NCI-H2081 (cell line): ENCODE measurements at places on chromosomes 1 and 21.

DNA sequence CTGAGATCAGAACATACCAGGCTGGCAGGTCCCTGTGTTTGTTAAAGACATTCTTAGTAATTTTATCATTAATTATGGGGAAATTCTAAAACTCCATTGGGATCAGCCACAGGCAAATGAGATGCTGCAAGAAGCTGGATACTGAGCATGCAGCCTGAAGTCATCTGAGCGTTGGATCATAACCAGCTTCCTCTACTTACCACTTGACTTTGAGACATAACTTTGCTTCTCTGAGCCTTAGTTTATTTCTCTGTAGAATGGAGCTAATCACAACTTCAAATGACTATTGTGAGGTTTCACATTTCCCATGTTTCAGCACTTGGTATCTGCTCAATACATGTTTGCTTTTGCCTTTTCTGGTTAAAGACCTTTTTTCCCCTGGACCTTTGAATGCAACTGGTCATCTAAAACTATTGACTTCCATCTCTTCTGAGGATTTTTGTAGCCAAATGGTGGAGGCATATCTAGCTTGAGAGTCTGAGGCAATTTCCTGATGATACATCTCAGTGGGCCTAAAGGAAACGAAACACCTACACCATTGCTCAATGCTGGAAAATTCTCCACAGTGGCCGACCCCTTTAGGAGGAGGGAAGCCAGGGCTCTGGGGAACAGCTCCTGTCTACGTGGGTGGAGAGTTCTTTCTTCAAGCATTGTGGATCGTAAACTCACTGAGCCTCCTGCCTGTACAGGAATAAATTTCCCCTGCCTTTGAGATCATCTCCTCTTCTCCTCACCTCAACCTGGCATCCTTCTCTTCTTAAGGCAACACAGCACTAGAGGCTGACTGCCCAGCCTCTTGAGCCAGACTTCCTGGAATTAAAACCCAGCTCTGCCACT lies 109.1 kb upstream of the HOOK1 start:
- no peak for DNase-seq

- DNase-seq, result no peak
Observed at GRCh38 chr1:67590329-67590728, 94.7 kb upstream of the GADD45A start.

DNA sequence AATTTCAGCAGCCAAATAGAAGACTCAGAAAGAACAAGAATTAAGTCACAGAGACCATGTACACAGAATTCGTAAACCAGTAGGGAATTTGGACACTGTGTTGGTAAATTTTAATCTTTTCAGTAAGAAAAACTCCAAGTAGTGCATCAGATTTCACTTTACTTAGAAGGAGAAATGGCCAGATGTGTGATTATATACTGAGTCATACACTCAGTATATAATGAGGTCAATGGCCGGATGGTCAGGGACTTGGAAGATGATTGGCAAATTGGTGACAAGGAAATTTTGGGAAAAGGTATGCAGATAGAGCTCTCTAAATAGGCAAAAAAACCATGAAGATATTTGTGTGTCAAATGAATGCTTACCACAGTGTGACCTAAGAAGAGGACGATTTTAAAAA lies 399.8 kb upstream of the LRRC7 start:
- DNase-seq, result no peak

DNA sequence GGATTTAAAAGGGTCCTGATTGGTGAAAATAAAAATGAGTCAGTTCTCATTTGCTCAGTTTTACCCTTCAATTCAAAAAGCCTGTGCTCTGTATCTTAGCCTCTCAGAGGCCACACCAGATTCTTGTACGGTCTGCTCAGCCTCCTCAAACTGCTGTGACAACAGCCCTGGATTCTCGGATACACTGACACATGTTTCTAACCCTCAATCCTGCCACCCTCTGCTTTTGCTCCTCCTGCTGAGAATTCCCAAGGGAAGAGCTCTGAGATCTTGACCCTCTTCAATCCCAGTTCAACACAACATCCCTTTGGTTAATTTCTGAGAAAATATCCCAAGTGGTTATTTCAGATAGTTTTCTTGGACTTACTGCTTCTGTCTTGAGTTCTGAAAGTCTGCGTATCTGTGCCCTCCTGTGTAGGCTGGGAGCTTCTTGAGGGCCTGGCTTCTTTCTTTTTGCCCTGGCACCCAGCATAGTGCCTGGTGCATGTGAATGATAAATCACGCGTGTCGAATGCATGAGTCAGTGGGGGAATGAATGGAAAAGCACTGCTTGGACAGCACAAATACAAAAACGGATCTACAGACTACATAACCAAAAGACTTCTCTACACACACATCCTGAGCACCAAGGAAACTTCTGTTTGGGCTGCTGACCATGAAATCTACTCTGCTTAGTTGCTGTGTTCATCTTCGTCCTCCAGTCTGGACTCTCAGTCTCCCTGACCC lies 24.5 kb downstream of the IRF2BP2 start:
- DNase-seq, result no peak

DNA sequence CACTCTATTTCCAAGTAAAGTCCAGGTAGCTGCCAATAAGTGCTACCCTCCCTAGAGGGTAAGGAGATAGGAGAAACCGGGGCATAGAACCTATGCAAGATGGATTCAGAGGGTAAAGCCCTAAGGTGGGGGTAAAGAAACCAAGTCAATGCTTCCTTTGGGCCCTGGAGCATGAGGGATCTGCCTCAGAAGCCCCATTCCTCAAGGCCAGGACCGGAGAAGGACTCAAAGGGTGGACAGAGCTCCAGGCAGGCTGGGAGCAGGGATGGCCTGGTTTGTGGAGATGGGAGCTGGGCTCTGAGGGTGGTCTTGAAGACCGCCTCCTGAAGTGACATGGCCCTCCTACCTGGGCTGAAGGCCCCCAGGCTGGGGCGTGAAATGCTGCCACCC lies 3.9 kb downstream of the EPHA2 start:
- DNase-seq, result no peak

DNA sequence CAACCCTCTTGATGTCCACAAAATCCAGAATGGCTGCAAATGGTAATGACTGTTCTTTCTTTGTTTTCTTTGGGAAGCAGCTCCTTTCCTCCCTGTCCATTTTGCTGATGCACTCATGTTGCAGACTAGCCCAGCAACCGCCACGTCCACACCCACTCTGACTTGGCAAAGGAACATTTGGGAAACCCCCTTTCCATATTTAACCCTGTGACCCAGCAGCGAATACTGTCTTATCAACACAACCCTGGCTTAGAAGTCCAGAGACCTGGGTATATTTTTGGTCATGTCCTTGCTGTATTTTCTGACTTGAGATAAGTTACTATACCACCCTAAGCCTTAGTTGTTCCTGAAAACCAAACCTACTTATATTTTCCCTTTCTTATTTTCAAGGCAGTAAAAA lies 18.1 kb upstream of the SHE start:
- DNase-seq, result no peak

DNA sequence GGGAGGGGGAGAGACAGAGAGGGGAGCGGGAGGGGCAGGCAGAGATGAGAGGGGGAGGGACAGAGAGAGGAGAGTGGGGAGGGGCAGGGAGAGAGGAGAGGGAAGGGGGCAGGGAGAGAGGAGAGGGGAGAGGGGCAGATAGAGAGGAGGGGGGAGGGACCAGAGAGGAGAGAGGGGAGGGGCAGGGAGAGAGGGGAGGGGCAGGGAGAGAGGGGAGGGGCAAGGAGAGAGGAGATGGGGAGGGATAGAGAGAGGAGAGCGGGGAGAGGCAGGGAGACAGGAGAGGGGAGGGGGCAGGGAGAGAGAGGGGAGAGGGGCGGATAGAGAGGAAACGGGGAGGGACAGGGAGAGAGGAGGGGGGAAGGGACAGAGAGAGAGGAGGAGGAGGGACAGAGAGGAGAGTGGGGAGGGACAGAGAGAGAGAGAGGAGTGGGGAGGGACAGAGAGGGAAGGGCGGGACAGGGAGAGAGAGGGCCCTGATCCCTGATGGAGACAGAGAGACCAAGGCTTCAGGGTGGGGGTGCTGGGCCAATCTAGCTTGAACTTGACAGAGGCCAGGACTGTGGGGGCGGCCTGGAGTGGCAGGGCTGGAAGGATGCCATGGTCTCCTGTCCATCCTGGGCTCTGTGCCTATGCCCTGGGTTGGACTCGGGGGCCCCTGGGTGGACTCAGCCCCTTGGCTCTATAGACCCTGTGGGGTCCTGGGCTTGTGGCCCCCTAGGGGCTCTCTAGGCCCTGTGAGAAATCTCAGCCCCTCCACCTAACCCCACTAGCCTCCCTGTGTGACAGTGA lies 43.6 kb downstream of the DMRTB1 start:
- DNase-seq, result no peak

DNA sequence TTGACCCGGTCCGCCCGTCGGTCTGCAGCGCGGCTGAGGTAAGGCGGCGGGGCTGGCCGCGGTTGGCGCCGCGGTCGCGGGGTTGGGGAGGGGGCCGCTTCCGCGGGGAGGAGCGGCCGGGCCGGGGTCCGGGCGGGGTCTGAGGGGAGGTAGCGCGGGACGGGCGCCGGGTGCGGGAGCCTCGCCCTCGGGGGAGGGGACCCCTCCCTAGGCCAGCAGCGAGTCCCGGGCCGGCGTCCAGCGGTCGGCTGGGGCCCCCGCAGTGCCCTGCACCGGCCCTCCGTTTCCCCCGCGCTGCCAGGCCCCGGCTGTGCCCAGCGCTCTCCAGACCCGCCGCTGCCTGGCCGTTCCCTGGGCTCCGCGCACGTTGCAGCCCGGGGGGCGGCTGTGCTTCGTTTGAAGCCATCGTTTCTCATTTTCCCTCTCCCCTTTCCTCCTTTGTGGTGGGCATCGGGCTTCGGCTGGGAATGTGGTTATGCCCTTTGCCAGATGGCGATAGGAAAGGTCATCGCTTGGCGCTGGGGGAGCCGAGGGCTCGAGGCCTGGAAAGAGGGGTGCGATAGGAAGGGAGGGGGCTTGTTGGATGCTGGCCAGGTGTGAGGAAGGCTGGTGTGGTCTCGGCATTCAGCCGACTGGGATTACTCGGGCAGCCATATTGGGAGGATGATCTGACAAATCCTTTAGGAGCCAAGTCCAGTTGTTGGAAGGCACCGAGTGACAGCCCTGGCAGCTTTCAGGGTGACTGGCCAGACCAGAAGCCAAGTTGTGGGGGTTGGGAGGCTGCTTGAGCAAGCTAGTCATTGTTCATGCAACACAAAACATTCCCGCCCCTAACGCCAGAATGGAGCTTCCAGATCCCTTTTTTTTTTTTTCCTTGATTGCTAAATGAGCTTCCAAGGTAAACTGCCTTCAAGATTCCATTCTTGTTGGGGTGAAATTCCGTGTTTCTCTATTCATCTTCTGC lies 753 bp downstream of the KIF1B start:
- DNase-seq, result peak; percentile 21

GRCh38 chr1:13967707-13968106 lies 267.7 kb downstream of the PRDM2 start:
- DNase-seq, result no peak

DNA sequence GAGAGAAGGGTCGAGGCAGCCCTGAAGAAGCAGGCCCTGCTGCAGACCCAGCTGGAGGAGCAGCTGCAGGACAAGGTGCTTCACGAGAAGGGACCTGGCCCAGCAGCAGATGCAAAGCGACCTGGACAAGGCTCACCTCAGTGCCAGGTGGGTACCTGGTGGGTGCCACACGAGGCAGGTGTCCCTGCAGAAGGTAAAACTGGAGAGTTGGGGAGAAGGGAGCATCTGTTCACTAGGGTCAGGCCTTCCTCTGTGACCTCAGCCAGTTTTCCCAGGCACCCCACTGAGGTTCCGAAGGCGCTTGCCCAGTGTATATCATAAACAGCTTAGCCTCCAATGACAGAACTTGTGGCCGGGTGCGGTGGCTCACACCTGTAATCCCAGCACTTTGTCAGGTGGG lies 5.5 kb upstream of the NBPF3 start:
- DNase-seq, result no peak

DNA sequence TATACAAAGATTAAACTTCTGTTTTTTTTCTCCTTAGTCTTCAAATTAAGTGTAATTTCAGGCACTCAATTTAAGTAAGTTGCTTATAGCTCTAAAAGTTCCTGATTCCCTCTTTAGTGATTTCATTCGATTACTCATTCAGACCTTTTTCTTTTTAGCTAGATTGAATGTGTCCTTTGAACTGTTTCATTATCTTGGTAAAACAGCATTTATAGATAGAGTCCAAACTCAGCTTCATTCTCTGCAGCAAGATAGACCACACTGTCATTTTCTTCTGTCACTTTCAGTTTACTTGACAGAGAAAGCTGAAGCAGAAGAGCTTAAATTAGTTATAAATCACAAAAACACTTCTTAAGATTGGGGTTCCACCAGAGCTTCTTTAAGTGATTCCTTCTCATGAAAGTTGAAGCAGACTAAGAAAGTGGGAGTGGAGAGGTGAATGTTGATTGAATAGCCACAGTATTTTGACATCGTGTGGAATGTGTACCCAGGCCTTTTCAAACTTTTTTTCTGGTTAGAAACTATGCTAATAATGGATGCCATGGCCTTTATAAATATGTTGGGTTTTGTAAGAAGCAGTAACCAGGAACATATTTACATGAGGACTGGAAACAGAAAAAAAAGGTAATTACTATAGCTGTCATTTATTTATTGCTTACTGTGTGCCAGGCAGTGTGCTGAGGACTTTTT lies 52.2 kb downstream of the ZBTB40 start:
- no peak for DNase-seq

GRCh38 chr1:67372898-67373297 lies 57.3 kb downstream of the SERBP1 start:
- no peak for DNase-seq

DNA sequence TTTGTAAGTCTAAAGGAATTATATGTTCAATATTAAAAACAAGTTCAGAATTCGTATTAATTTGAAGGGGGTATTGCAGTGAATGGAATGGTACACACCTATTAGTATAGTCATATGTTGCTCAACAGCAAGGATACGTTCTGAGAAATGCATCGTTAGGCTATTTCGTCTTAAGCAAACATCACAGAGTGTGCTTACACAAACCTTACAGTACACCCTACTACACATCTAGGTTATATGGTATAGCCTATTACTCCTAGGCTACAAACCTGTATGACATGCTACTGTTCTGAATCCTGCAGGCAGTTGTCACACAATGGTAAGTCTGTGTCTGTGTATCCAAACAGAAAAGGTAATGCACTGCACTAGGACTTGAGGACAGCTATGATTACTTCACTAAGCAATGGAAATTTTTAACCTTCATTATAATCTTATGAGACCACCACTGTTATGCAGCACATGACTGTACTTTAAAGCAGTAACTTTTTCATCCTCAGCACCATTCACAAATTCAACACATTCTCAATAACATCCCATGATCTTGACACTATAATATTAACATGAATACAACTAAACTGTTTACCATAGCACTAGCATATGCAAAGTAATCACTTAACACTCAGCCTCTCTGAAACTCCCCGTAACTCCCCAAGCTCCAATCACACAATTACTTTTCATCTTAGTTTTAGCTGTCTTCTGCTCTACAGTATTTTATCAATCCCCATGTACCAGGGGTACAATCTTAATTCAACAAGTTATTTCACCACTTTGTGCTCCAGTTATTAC lies 14.4 kb upstream of the PSMG1 start:
- no peak for DNase-seq

DNA sequence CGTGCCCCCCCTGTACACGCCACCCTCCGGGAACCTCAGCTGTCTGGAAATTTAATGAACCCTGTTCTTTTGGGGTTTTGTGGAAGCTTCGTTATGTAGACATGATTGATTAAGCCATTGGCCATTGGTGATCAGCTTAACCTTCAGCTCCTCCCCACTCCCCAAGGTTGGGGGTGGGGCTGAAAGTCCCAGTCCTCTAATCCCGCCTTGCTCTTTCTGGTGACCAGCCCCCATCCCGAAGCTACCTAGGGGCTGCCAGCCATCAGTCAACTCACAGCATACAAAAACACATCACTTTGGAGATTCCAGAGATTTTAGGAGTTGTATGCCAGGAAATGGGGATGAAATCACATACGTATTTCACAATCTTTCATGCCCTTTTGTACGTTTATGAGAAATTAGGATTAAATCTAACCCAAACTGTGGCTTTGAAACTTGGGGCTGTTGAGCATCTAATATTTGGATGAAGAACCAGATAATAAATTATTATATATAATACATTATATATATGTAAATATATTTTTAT lies 52.3 kb downstream of the BACE2 start:
- DNase-seq, result no peak
